Cortex of kidney (tissue), 1 donor: ENCODE measurements at places on chromosomes 2 and 18.

GRCh38 chr2:147550995-147551731 lies 293.7 kb upstream of the ACVR2A start:
- no peak for DNase-seq

GRCh38 chr2:36492216-36492945 lies 105.6 kb downstream of the FEZ2 start:
- no peak for DNase-seq

DNA sequence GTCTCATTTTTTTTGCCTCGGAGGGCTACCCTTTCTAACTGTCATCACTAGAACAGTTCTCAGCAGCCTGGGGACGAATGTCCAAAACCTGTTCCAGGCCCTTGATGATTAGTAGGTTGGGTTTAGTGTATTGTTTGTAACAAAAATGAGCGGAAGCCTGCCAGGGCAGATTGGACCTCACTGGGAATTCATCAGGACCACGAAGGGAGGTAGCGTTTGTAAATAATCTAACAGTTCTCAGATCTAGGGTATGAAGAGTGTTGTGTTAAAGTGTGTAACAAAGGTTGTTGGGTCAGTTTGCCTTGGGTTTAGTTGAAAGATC lies 799 bp downstream of the CEP68 start:
- DNase-seq = no peak

DNA sequence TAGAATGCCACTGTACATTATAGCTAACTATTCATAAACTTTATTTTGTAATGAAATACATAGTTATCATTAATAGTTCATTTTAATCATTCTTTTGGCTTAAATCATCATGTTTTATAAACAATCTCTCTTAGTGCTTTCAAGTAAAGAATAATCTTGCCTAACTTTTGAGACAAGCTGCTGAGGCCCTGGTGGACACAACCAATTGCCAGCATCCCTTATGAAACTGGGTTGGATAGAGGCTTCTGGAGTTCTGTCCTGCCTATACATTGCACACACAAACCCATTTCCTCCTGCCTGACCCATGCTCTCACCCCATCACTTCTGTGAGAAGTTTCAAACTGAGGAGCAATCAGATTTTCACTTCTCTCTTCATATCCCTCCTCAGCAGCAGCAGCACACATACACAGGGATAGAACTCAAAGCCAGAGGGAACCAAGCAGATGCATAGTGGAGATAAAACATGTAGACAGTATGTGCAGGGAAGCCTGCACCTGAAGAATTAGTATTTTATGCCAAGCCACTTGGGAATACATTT lies 450.0 kb upstream of the SLC14A2 start:
- no peak for DNase-seq

DNA sequence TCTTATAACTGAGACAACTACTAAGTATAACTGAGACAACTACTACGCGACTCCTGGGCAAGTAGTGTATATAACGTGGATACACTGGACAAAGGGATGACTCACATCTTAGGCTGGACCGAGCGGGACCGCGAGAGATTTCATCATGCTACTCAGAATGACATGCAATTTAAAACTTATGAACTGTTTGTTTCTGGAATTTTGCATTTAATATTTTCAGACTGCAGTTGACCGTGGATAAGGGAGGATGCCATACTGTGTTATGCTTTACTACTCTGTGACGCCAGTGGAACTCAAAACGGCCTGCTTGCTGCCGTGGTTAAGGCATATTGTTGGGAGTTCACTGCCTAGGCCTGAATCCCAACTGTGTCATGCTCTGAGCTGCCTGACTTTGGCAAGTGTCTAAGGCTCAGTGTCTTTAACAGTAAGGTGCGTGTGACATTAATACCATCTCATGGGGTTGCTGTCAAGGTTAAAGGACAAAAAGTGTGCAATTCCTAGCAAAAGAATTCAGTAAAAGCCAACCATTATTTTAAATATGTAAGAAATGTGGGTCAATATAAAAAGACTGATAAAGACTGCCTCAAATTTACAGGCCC lies 64.6 kb downstream of the BMP10 start:
- DNase-seq = no peak

DNA sequence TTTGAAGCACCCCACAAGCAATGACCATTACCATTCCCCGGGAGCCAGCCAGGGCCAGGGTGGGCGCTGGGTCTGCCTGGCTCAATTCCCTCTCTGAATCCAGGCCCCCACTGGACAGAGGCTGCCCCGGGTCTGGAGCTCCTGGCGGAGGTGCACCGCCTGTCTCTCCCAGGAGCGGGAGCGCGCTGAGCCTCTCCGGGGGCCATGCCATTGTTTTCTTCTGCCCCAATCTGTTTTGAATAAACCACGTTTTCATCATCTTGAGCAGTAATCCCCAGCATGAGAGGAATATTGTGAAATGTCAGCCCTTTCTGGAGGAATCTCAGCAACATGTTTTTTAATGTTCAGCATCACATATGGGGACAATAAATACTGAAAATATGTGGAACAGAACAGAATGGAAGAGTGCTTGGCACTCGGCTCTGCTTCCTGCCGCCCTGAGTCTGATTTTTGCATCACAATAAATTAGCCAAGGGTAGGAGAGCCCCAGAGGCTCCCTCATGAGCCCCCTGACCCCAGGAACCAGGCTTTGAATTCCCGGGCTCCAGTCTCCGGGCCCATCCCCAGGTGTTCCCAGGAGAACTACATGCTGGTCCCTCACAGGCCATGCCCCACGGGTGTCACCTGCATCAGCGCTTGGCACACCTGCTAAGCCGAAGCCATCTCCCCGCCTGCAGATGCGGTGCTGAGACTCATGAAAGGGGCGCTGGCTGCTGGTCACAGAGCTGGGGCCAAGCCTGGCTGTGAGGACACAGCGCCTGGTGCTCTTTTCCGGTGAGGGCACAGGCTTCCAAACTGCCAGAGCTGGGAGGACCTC lies 88.8 kb downstream of the INHBB start:
- DNase-seq = no peak
